ENCODE measurements at places on chromosomes 4 and X.

DNA sequence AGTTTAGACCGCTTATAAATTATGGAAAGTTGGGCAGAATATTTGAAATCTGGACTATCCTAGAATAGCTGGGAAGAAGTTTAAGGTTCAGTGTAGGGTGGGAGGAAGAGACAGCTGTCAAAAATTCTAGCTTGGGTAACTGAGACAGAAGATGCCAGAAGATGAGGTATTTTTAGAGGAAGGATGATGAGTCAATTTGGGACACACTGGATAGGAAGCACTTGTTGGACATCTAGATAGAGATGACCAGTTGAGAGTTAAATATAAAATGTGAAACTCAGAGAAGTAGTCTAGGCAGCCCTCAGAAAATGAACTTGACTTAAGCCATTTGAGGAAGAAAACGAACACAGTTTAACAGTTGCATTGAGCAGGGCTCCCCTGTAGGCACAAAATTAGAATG, 137.9 kb upstream of the MAP9 start:
- DNase-seq, result no peak

- no peak for DNase-seq
These were observed 1614.7 kb downstream of the STIM2 start for GRCh38 chr4:28475381-28475780.

DNA sequence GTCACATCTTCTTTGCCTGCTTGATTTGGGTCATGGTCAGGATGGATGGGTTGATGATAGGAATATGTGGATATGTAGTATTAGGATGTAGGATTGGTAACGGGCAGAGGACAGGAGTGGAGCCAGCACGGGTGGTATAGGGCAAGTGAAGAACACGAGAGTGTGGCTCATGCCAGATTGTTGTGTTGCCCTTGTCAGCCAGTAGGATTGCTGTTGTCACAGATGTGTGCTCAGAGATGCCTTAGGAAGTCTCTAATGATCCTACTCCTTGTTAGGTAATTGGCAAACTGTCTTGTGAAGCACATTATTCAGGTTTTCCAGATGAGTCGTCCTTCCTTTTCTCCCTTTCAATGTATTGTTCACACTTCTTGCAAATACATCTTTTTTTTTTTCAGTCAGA, 5.5 kb downstream of the ATP10D start:
- no peak for DNase-seq

DNA sequence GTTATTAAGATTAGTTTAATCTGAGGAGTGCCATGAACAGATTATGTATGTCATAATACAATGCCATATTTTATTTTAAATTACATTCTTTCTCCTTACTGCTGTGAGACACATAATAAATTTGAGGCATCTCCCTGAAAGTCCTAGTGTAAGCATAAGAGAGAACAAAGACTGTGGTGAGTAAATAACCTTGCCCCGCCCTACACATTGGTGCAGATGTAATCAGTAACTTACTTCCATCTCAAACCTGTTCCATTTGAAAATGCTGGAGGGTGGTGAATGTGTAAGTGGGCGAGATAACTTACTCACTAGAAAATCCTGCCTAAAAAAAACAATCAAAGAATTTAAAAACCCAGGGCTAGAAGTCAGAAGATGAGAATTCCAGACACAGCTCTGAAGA, 338.1 kb upstream of the SLIT2 start:
- no peak for DNase-seq

- no peak for DNase-seq
These were observed 75.4 kb downstream of the SH3KBP1 start for GRCh38 chrX:19811807-19812604.

- DNase-seq, result no peak
These were observed 47.2 kb downstream of the SLC34A2 start for GRCh38 chr4:25702848-25703247.

- DNase-seq, result no peak
These were observed 10.0 kb downstream of the NAA11 start for GRCh38 chr4:79315891-79316290.

GRCh38 chr4:18518098-18518497, 496.5 kb upstream of the LCORL start:
- no peak for DNase-seq

DNA sequence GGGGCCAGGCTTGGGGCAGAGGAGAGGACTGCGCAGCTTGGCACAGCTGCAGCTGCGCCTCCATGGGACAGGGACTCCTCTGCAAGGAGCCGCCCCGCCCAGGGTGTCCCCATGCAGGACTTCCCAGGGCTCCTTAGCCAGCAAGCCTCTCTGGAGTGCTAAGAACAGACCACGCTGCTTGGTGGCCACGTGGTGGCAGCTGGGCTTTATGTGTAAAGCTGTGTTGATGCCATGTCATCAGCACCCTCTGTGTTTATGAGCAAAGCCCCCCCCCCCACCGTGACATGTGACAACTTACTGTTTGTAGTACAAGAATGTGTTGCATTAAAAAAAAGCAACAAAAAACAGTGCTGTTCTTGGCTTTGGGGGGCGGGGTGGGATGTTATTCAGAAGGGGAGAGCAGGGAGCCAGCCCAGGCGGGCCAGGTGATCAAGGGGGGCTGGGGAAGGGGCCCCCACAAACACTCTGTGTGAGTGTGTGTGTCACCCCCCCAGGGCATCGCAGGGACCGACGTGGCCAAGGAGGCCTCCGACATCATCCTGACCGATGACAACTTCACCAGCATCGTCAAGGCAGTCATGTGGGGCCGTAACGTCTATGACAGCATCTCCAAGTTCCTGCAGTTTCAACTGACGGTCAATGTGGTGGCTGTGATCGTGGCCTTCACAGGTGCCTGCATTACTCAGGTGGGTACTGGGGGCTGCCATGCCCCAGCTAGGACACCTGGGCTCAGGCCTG, 40.3 kb downstream of the ATP2B3 start:
- DNase-seq, result no peak

- DNase-seq, result no peak
These were observed 401.8 kb downstream of the PRDM5 start for GRCh38 chr4:120520761-120521160.

DNA sequence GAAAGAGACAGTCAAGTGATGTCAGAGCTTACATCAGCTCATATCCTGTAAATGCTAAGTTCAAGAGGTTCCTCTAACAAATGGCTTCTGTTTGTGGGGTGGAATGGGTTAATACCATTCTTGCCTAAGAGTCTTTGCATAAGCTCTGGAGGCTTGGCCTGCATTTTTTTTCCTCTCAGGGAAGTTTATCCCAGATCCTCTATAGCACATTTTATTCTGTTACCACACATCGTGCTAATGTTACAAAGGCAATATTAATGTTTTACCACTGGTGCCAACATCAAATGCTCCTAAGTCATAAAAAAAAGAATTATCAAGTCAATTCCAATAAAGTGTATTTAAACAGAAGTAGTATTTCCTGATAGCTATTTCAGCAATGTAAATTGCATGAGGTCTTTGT, 2.9 kb upstream of the ADH6 start:
- no peak for DNase-seq

DNA sequence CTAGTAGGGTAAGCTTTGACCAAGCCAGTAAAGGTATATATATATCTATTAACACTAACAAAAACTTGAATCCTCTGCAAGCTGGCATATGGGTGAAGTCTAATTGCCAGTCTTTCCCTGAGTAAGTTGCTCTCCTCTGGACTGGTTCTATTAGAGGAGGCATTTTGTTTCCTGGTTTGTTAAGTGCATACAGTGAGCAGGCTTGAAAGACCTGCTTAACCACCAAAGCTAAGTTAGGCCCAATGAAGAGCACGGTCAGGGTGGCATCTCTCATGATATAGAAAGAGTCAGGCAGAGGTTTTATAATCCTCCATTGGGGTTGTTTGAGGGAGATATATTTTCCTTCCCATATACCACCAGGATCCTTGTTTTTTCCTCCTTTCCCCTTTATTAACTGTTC, 9.6 kb upstream of the AREG start:
- DNase-seq, result no peak

- DNase-seq, result no peak
These were observed 2.2 kb downstream of the RBBP7 start for GRCh38 chrX:16867947-16868346.

DNA sequence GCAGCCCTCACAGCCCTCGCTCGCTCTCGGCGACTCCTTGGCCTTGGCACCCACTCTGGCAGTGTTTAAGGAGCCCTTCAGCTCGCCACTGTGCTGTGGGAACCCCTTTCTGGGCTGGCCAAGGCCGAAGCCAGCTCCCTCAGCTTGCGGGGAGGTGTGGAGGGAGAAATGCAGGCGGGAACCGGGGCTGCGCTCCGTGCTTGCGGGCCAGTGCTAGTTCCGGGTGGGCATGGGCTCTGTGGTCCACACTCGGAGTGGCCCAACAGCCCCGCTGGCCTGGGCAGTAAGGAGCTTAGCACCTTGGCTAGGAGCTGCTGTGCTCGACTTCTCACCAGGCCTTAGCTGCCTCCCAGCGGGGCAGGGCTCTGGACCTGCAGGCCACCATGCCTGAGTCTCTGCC, 192.6 kb downstream of the COX18 start:
- DNase-seq, result no peak

DNA sequence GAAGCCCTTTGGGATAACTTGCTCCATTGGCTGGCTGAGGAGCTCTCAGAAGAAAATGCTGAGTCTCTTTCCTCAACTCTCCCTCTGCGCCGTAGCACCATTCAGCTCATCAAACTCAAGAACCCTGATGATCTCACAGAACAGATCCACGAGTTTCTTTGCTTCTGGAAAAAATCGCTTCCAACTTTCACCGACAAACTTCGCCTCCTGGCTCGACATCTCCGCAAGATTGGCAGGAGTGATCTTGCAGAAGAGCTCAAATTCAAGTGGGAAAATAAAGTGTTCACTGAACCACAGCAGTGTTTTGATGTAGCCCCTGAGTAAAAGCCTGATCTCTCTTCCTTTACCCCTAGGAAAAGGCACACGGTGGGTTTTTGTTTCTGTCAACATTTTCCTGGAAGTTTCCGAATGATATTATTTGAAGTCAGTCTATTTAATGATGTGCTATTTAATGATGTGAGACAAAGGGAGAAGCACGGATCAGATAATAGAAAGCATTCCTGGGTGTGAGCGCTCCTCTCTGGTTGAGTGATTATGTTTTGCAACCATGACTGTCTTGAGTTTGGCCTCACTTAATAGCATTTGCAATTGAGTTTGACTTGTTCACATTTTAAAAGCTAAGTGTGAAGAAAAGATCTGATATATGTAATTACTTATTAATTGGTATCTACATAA, 62.2 kb downstream of the DTHD1 start:
- DNase-seq, result no peak

GRCh38 chr4:17762726-17763125, 18.7 kb downstream of the FAM184B start:
- DNase-seq, result no peak

DNA sequence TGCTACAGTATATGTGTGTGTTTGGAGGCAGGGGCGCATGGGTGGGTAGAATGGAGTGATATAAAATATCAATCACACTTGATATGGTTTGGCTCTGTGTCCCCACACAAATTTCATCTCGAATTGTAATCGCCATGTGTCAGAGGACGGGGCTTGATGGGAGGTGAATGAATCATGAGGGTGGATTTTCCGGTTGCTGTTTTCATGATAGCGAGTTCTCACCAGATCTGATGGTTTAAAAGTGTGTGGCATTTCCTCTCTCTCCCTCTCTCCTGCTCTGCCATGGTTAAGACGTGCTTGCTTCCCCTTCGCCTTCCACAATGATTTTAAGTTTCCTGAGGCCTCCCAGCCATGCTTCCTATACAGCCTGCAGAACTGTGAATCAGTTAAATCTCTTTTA, 14.8 kb downstream of the SOWAHB start:
- DNase-seq, result no peak

GRCh38 chr4:40763228-40763716, 13.5 kb downstream of the NSUN7 start:
- DNase-seq, result no peak

GRCh38 chrX:10851809-10852208, 231.4 kb upstream of the MID1 start:
- DNase-seq, result no peak

- no peak for DNase-seq
These were observed 384.4 kb downstream of the RAPGEF2 start for GRCh38 chr4:159487284-159487747.

GRCh38 chr4:180116840-180117239, 2126.4 kb upstream of the TENM3 start:
- DNase-seq, result no peak

DNA sequence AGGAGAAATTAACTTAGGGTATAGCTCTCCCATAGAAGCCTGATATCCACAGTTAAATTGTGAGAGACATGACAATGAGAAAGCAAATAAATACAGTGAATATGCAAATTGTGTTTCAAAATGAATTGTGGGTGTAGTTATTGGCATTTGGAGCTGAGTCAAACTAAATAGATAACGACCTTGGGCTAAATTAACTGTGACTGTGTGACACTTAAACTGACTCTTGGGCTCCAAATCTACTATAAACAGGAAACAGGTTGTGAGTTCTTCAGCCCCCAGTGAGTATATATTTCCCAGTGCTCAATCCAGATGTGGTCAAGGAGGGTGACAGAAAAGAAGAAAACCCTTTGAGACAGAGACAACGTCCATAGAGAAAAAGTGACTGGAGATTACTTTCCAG, 11.3 kb upstream of the MAGEA10 start:
- DNase-seq, result no peak

DNA sequence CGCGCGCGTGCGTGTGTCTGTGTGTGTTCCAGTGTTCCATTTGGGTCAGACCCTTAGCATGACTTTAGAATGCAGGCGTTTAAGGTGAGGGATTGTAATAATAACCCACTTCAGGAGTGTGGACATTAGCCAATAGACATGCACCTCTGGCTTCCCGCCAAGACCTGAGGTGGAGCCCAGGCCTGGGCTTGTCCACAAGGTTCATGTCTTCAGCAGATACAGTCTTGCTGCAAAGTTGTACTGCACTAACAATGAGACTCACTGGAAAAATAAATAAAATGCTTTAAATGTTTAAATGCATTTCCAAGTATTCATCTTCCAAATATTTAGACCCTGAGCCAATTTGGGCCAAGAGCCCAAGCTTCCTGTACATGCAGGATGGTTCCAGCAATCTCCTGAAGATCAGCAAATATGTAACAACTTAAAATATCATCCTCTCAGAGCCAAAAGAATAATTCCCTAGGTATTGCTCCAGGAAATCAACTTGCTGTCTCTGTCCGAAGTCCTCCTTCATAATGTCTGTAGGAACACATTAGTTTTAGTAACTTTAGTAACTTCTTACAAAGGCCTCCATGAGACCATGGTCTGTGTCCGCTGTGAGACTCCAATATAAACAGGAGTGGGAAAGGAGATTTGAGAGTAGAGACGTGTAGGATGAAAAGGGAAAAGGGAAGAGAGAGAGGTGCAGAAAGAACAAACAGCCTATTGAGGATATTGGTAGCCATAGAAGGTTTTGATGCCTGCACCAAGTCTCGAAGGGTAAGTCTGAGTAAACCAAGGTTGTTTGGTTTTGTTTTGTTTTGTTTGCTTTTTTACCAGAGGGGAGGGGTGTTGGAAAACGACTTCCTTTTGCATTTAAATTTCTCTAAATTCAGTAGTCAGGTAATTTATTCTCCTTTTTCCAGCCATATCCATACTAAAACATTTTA, 98.5 kb upstream of the KLF3 start:
- no peak for DNase-seq

GRCh38 chr4:17515445-17516407, 761 bp downstream of the CLRN2 start:
- DNase-seq, result no peak

All from T-helper 22 cell (primary cell).